Fibroblast of lung (primary cell): ENCODE measurements at places on chromosomes 6 and 20. TPM values are rescaled to one million over a fixed set of nuclear protein-coding genes. Genes with fewer than 3 reads are reported as not detected.
A peak's percentile ranks its signal among the peaks of the same experiment; 100 is the strongest.

The BMP7 gene
- total RNA-seq = under 0.01 TPM in 1 of 2 replicates, not detected in the other

The SLPI gene
- total RNA-seq = 0.17 and 0.77 TPM in 2 replicates

The CALHM6 gene
- 0.33 and 1.0 TPM in 2 replicates for total RNA-seq

The MGME1 gene
- total RNA-seq = 5.4 and 11.9 TPM in 2 replicates

GRCh38 chr6:56346958-56347357, 99.6 kb upstream of the COL21A1 start:
- peak; percentile 61 for DNase-seq

GRCh38 chr20:2699775-2700413, 7.3 kb downstream of the EBF4 start:
- no peak for DNase-seq

DNA sequence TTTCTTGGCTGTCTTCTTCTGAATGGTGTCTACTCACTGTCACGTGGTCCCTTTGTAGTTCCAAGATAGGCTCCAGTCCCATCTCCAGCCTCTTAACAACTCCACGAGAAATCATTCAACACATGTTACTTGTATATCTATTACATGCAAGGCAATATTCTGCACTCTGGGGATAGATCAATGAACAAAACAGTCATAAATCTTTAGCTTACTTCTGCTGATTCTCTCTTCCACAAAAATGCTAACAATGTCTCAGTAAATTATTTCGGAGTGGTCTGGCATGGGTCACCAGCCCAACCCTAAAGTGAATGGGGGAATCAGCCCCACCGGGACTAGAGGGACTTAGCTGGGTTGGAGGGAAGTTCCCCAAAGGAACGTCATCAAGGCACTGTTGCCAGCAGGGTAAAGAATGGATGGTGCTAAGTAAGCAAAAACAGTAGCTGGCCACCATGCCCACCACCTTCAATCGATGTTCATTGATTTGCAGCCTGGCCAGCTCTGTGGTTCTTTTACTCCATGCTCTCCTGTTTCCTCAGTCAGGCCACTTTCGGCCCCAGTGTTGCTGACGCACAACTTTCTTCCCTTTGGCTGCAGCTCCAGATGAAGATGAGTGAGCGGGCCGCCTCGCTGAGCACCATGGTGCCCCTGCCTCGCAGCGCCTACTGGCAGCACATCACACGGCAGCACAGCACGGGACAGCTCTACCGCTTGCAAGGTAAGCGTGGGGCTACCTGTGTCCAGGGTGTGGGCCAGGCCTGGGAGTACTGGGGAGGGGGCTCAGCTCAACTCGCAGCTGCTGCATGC, 167.7 kb downstream of the DOK5 start:
- no peak for DNase-seq
